ENCODE measurements at places on chromosomes 11 and 22.

GRCh38 chr22:50308597-50308935 lies 1.1 kb upstream of the PLXNB2 start:
- peak; percentile 30 for DNase-seq

GRCh38 chr11:87215236-87215635 lies 177.5 kb downstream of the TMEM135 start:
- peak; percentile 38 for DNase-seq

DNA sequence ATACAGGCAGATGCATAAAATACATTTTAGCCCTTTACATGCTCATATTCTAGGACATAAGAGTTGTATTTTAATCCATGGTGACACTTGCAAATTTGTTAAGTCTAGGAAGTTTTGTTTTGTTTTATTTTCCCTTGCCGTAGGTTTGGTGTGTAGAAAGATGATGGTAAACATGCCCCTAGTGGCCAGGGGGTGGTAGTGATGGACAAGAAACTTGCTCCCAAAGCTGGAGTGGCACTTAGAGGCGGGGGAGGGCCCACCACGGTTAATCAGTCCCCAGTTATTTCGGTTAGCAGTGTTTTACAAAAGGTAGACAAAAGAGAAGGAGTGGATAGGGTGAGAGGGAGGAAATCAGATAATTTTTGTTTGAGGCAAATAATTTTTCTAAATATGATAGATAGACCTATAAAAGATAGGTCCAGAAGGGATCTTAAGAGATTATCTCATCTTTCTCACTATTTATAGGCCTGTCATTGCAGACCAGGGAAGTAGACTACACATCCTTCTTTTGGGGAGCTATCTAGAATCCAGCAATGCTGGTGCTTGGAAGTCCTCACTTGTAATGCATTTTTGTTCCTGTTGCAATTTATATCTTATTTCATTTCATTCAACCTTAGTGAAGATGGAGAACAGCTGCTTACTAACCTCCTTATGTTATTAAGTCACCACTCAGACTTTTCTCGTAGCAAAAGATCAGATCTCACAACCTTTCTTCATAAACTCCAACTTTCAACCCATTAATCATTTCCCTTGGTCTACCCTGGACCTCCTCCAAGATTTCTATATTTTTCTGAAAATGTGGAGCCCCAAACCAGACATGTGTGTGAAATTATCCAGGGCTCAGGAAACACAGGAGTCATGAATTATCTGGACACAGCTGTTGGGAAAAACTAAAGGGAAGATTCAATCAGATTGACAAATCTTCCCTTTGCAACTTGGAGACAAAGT lies 5.9 kb upstream of the BDNF start:
- peak; percentile 25 for DNase-seq

GRCh38 chr22:42315392-42315756 lies 44.9 kb upstream of the TCF20 start:
- DNase-seq, result no peak

GRCh38 chr11:80155412-80156017 lies 714.7 kb upstream of the TENM4 start:
- DNase-seq, result peak; percentile 37

- peak; percentile 83 for DNase-seq
Measured at GRCh38 chr11:111938687-111939160, 1.6 kb downstream of the DIXDC1 start.

DNA sequence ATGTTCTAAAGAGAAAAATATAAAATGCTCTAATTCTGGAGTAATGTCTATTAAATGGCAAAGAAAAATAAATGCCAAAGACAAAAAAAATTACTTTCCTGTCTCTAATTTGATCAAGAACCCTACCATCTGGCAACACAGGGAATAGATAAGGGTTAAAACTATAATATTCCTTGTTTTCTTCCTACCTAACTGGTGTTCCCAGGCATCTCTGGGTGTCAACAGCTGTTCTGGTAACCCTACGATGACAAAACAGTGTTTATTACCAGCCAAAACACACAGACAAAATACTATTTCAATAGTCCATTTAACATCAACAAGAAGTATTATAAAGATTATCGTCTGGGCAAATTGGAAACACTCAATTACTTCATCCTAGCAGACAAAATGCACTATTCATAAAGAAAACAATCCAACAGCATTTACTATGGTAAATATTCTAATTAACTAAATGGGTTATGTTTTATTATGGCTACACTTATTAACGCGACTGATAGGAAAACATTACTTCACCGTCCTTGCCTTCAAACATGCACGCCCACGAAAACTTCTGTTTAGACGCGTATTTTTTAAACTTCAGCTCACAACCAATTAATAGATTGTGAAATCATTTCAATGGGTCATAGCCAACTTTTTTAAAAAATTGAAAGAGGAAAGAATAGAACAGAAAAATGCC lies 50.6 kb downstream of the LGR4 start:
- DNase-seq, result peak; percentile 14

DNA sequence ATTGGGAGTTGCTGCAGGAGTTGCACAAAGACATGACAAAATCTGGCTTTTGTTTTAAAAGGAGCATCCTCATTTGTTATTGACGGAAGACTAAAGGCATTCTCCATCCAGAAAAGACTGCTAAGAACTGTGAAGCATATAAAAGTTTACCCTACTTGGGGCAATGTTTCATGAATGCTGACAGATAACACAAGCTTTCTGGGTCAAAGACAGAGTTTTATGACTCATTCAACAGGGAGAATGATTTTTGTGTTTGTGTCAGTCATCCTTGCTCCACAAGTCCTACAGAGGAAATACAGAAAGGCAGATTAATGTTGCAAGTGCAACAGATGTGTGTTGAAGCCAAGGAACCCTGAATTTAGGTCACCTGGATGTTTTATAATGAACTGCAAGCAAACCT lies 2.5 kb downstream of the GLYATL1 start:
- DNase-seq, result no peak

DNA sequence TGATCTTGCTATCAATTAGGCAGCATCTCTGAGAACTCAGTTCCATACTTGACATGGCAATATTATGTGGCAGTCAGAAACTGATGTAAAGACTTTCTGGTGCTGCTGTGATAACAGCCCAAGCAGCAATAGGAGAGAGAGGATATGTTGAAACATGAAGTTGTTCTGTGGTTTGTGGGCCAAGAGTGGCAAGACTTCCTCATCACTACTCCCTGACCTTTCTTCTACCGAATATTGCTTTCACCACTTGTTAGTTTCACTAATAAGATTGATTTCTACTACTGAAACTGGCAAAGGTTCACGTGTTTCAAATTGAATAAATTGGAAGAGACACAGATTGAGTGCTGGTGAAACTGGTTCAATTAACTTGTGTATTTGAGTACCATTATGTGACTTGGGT lies 852.6 kb upstream of the RAG2 start:
- DNase-seq, result peak; percentile 17

DNA sequence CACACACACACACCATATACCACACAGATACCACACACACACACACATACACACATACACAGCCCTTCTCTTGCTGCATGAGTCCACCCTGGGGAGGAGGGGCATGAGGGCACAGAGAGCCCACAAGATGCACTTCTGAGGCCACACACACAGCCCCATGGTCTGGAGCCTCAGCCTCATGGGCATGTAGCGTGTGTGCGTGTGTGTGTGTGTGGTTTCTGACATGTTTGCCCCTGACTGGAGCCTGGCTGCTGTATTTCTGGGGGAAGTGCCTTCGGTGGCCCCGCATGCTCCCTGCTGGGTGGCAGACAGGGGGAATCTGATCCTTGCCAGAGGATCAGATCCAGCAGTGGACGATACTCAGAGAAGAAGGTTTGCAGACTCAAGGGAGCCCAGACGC lies 97.0 kb upstream of the PRR5 start:
- no peak for DNase-seq

DNA sequence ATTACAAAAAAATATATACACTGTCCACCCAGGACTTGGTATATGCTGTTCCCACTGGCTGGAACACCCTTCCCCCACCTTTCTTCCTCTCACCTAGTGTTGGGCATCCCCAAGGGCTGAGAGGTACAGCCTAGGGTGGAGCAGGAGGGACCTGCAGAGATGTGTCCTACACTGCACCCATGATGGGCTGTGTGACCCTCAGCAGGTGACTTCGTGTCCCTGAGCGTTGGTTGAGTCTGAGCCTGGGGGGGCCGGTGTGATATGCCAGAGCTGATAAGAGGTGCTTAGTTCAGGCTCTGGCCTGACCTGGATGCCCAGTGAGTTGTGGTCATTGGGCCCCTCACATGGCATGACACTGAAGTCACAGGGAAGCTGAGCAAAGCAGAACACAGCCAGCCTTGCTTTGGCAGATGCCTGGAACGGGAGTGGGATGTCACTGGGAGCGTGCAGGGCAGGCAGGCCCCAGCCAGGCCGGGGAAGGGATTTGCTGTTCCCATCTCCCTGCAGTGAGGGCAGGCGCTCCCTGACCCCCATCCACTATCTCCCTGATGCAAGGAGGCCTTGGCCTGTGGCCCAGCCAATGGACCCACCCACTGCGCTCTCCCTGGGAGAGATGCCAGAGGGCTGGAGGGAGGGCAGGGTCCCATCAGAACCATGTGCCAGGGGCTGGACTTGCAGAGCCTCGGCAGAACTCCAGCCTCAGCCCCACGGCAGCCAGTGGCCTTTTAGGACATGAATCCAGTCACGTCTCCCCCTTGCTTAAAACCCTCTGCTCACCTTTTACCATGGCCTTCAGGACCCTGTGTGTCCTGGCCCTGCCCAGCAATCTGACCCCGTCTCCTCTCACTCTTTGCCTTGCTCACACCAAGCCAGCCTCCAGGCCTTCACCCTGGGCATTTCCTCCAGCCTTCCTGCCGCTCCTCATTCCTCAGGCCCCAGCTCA lies 138.9 kb downstream of the MN1 start:
- DNase-seq, result no peak

DNA sequence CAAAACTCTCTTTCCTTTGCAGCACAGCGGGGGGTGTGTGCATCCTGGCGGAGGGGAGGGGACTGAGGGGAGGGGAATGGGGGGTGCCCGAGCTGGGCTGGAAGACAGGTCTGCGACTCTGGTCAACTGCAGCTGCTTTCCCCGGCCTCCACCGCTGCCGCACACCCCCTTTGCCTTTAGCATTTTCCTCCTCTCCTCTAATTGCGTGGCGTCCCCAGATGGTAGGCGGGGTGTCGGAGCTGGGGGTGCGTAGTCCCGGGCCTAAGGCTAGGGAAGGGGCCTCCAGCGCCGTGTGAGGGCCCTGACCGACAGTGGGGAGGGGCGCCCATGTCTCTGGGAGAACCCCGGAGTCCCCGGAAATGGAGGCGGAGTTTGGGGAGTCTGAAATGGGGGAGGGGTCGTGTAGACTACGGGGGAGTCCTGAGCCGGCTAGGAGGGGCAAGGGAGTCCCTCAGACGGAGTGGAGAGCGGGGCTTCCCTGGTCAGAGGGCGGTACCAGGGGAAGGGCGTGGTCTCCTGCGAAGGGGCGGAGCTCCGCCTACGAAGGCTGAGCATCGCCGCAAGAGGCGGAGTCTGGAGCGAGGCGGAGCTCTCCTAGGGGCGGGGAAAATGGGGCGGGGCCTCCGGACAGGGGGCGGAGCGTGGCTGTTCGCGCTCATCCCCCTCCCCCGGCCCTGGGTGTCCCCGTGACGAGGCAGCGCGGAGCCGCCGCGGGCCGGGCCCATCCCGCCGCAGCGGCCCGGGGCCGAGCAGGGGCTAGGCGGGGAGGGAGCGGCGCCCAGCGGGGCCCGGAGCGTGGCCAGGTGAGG lies at the start of gene PELI3:
PELI3 (plus strand) TSS at position 681 of the 809 bp plus-strand sequence. CDS start 1,224 bp downstream, outside the sequence.
- peak; percentile 86 for DNase-seq

DNA sequence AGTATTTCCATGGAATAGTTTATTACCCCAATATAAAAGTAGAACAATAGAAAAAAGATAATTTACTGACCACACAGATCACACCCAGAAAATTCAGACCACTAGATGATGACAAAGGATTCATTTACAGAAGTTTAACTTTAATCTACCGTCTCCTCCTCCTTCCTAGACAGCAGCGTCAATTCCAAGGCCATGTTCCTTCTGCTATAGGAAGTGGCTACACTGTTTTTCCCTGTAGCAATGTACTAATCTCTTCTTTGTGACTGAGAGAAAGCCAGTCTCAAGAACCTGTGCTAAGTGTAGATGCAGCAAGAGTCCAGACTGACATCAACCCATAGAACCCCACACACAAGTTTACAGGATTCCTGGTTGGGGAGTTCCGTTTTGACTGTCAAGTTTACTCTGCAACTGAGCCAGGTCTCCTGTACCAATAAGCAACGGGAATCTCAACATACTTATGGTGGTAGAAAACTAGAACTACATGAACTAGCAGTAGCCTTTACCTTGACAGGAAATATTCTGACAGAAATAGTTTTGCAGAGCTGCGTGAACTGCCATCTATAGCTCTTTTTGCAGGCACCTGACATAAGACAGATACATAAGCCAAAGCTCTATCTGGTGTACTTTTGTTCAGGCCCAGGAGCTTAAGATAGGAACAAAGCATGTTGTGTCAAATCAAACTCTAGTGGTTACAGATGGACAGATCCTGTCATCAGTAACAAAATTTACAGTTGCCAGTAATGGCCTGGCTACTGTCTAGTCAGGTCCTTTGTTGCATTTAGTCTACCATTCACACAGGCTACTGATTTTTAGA lies 42.9 kb downstream of the MRTFA start:
- no peak for DNase-seq

DNA sequence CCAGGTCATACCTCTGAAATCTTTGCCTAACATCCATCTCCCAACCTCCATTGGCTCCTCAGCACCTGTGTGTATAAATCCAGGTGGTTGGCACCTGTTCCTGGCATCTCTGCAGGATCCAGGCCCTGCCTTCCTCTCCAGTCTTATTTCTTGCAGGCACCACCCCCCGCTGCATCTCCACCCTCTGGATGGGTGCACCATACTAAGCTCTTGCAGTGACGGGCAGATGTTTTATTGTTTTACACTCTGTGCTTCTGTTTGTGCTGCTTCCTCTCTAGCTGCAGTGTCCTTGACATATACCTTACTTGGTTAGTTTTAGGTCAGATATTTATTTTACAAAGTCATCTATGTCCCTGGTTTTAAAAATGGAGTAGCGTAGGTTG lies 102.6 kb downstream of the TBC1D22A start:
- DNase-seq, result no peak

- peak; percentile 31 for DNase-seq
Measured at GRCh38 chr22:20577549-20577975, 70.2 kb downstream of the MED15 start.

DNA sequence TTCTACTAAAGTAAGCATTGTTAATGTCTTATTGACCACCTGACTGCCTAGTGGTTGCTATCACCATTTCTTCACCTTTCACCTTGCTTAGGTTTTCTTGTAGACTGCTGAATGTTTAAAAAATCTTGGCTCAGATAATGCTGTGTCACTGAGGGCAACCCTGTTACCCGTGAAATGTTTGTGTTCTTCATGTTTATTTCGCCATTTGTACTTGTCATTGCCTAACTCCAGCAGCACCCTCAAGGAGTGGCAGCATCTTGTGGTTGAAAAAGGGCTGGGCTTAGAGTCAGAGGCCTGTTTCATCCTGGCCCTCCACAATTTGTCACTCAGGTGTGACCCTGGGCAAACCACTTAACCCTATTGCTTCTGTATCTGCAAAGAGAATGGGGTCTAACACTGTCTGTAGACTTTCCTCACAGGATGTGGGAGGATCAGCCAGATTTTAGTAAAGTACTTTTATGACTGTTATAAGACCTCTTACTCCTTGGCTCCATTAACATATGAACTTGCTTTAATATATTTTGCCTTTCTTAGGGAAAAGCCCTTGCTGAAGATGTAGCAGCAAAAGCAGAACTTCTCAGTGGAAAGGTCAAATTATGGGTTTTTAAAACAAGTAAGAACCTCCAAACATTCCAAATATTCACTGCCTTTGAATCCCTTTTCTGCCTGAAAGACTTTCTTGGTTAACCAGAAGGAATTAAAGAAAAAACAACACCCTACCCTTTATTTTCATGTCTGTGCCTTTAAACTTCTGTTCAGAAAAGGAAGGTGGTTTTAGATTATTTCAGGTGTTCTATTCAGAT lies 154.5 kb upstream of the C11orf87 start:
- no peak for DNase-seq

GRCh38 chr11:59777104-59777503 lies 21.9 kb downstream of the STX3 start:
- DNase-seq, result no peak

Measured in fibroblast of mammary gland (primary cell).